ENCODE measurements at places on chromosomes 3 and 15.

GRCh38 chr15:88399021-88399685 is 68.0 kb downstream of the MRPL46 start:
- DNase-seq, result no peak

- no peak for DNase-seq
These were observed 1.9 kb upstream of the BCL2L10 start for GRCh38 chr15:52114261-52115055.

DNA sequence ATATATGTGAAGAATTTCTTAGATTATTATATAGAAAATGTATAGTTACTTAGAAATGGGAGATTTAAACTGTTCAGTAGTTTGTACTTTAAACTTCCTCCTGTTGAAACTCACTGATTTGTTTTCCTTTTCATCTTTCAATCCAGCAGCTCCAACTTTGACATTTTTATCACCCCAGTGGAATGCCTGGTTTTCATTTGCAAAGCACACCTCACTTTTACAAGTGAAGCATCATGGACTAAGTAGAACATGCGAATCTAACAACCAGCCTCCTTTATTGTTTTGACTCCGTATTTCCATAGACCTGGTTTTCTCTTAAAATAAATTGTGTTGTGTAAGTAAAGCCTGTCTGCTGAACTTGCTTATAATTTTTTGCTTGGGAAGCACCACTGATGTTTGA is 97.8 kb upstream of the ROBO2 start:
- no peak for DNase-seq

- DNase-seq, result no peak
These were observed 39.7 kb downstream of the DIPK2A start for GRCh38 chr3:144011251-144011799.

All from amniotic epithelial cell (primary cell).